ENCODE measurements at places on chromosomes 5 and 9.

GRCh38 chr5:159752622-159753275 is 163.5 kb upstream of the ADRA1B start:
- DNase-seq = no peak

DNA sequence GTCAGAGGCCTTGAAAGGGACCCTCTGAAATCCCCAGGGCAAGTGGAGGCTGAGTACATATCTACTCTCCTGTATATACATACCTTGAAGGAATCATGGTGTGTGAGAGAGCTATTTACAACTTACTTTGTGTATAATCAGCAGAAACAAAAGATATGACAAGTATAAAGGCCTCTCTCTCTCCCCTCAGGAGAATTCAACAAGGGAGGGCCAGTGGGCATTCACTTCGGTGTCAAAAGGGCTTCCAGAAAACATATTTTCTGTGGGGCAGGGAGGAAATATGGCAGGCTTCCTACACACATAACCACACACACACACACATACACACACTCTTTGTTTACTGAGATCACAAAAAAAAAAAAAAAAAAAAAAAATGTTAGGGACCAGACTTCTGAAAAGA is 181.7 kb downstream of the BNC2 start:
- DNase-seq = no peak

DNA sequence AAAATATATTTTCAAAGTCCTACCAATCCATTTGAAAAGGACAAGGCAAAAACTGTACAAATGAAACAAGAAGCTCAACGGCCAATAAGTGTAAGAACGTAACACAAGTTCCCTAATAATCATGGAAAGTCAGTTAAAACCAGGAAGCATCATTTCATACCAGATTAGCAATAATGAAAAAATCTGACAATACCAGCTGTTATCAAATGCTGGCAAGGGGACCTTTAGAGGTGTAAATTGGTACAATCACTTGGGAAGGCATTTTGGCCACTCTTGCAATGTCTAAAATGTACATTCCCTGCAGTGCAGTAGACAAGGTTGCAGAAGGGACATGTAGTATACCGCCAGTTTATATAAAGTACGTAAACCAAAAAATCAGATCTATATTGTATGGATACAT is 10.1 kb upstream of the SEMA5A start:
- DNase-seq = no peak

- no peak for DNase-seq
Measured at GRCh38 chr5:160445132-160445531, 23.5 kb downstream of the PTTG1 start.

DNA sequence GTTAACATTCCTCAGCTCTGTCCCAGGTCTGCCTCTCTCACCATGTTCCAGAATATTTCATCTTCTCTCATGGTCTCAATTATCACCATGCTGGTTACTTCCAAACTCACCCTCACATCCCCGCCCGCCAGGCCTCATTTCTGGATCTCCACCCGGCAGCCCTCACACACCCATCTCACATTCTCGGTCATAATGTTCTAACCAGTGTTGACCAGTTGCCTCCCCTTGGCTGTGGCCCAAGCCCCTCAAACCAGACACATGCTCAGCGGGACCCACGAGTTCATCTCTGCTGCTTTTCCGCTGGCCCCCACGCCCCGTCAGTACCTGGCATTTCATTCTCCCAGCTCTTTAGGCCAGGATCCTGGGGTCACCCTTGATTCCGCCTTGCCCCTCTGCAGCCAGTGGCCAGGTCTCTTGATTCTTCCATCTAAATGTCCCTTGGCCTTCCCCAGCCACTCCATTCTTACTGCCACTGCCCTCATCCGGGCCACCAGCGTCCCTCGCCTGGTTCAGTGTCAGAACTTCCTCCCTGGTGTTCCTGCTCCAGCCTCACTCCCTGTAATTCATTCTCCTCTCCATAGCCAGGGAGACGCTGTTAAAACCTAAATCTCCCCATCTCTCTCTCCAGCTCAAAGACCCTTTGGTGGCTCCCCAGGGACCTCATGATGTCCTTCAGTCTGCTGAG is 141.7 kb downstream of the MVB12B start:
- no peak for DNase-seq

- no peak for DNase-seq
Measured at GRCh38 chr9:37905776-37906175, 1.8 kb upstream of the SLC25A51 start.

DNA sequence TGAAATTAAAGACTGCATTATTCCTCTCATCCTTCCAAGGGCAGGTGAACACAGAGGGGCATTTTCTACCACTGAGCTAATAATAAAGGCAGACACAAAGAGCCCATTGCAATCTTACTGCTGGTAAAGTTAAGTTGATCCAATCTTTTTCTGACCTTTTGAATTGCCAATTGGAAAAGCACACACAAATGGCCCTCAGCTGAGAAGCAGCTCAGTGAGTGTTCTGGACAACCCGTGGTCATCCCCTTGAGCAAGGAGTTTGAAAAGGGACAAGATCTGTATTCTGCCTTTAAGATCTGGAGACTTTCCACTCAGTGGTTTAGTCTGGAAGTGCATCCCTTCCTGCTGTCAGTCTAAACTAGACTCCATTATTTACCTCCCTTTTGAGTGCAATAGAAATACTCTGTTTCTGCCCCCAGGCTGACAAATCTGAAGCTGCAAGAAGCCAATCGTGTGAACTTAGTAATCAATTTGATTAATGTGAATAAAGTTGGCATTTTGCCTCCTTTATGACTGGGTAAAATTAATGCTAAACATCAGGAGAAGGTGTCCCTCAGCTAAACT is 835.7 kb downstream of the MAT2B start:
- no peak for DNase-seq

Measured in central memory CD4-positive, alpha-beta T cell (primary cell).